Jurkat, Clone E6-1 (cell line): ENCODE measurements at places on chromosomes 2 and 18.

- DNase-seq = peak; percentile 35
Observed at GRCh38 chr2:25309402-25309801, 32.3 kb downstream of the DNMT3A start.

GRCh38 chr2:206718296-206718695, at the start of gene DYTN:
DYTN (minus strand) TSS chr2:206718396; CDS start chr2:206718279, 117 bp downstream.
- DNase-seq = no peak

- no peak for DNase-seq
Observed at GRCh38 chr2:86477349-86477748, 36.2 kb downstream of the KDM3A start.

DNA sequence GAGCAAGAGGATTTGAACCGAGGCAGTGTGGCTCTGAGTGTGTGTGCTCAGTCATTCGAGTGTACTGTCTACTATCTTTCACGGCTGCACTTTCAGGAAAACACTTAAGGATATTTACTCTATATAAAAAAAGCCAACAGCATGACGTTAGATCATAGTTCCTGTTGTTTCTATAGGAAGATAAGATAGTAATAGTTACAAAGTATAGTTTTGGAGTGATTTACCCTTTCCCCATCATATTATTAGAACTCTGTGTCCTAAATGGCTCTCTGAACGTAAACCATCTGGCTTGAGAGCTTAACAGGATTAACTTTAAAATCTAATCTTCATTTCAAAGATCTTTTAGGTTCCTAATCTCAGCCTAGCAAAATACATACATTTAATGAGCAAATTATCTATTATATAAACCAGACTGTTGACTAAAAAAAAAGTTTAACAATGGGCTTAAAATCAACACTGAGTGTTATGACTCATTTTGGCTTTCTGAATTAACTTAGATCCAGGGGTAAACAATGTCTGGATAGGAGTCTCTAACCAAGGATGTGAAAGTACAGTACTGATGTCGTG, 150.3 kb upstream of the DNMT3A start:
- DNase-seq = no peak

- peak; percentile 54 for DNase-seq
Observed at GRCh38 chr2:7044253-7045250, 127.3 kb downstream of the RNF144A start.

DNA sequence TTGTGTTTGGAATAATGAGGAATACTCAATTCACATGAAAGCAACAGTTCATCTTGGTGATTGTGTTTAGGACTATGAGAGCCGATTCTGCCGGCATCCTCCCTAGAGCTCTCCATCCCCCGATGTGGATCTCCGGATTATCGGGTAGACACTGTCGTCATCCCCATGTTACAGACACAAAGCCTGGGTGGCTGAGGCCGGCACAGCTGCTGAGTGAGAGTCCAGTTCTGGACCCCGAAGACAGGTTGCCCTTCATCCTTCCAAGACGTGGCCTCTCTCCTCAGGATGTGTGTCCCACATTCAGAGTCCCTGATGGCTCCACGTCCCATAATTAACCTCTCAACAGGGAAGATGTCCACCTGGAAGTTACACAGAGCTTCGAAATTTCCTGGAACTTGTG, 129.3 kb downstream of the HDAC4 start:
- no peak for DNase-seq

DNA sequence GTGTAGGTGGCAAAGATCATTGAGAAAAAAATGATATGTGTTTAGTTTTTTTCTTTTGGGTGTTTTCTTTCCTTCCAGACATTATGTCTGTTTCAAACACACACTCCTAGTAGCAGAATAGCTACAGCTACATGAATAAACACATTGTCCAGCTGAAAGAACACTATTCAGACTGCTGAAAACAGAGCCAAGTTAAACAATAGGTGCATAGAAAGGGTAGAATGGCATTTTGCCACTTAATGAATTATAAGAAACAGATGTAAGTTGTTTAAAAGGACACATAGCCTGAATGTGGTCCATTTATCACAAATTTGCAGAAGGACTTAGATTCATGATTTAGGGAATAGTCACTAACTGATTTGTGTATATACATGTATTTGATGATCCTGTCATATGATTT, 20.1 kb downstream of the CTLA4 start:
- no peak for DNase-seq

DNA sequence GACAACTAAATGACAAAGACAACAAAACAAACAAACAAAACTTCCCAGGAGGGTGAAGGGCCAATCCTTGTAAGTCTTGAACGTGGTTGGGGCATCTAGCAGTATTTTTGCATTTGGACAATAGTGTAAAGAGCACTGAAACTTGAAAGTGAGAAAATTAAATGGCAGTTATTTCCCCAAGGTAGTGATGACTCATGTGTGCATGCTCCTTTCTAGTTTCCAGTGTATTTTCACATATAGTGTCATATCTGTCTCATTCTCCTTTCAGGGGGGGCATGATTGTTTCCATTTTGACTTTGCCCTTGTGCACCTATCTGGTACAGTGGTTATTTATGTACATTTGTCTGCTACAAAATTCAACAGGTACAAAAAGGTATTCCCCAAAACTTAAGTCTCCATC, 39.5 kb downstream of the CERS6 start:
- no peak for DNase-seq

- no peak for DNase-seq
Observed at GRCh38 chr2:70991142-70991541, 3.5 kb downstream of the TEX261 start.

GRCh38 chr2:196592331-196592910, 47.1 kb upstream of the CCDC150 start:
- DNase-seq = no peak

- no peak for DNase-seq
Observed at GRCh38 chr18:52220062-52220591, 119.9 kb upstream of the DCC start.

- DNase-seq = no peak
Observed at GRCh38 chr18:49924293-49924983, 111.1 kb upstream of the ACAA2 start.

GRCh38 chr2:146939991-146940685, 904.7 kb upstream of the ACVR2A start:
- DNase-seq = no peak

GRCh38 chr2:84882414-84882738, 1.5 kb upstream of the TRABD2A start:
- DNase-seq = no peak
